Right ventricle myocardium superior (tissue), 1 donor: ENCODE measurements at places on chromosomes 2 and 18. TPM values are rescaled to one million over a fixed set of nuclear protein-coding genes. Genes with fewer than 3 reads are reported as not detected.

GRCh38 chr18:24584813-24585212, 124.4 kb downstream of the HRH4 start:
- no peak for DNase-seq

GRCh38 chr18:70273021-70273420, 15.8 kb upstream of the SOCS6 start:
- DNase-seq, result no peak

DNA sequence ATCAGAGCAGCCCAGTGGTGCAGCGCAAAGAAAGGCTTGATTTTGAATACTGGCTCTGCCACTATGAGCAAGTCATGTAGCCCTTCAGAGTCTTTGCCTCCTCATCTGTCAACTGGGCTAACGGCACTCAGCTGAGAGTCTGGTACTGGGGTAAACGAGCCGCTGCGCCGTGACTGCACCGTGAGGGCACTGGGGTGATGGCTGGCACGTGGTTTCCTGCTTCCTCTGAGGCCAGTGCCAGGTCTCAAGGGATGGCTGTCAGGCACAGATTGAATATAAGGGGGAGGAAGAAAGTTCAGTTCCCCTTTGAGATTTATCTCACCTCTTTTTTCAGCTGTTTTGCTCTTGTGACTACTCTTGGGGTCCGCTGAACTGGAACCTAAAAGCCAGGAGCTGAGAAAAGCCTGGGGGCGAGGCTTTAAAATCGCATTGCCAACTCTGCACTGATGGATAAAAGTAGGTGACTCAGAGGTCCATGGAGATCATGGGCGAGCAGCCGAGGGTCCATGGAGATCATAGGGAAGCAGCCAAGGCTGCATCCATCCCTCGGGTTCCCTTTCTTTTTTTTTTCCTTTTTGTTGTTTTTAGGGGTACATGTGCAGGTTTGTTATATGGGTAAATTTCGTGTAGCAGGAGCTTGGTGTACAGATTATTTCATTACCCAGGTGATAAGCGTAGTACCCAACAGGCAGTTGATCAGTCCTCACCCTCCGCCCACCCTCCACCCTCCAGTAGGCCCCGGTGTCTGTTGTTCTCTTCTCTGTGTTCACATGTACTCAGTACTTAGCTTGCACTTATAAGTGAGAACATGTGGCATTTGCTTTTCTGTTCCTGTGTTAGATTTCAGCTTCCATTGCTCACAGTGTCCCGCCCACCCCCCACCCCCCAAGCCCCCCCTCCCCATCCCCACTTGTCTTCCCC, 114.3 kb downstream of the SPP2 start:
- no peak for DNase-seq

Gene FBXO15
- total RNA-seq, result not detected

Gene DRC1
- total RNA-seq, result not detected
